Cardiac muscle cell (in vitro differentiated cells and primary cell): ENCODE measurements at places on chromosomes 2 and 18.

DNA sequence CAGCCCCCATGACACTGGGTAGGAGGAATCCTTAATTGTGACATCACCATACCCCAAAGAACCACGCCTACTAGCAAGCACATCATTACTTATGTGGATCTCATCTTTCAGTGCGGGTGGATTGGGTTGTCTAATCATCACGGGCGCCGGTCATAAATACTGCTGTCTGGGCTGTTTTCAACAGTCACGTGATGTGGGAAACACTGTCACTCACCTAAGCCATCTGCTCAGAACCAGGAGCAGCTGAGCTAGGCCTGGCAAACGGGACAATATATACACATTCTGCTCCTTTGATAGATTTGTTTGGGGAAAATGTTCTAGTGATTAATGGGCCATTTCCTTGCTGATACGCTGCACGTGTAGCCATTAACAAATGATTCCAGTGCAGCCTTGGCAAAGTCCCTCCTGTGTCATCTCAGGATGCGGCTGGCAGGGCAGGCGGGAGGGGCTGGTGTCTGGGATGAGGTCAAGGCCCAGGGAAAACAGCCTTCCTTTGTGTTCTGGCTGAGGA is 145.9 kb upstream of the COPS8 start:
- no peak for DNase-seq

DNA sequence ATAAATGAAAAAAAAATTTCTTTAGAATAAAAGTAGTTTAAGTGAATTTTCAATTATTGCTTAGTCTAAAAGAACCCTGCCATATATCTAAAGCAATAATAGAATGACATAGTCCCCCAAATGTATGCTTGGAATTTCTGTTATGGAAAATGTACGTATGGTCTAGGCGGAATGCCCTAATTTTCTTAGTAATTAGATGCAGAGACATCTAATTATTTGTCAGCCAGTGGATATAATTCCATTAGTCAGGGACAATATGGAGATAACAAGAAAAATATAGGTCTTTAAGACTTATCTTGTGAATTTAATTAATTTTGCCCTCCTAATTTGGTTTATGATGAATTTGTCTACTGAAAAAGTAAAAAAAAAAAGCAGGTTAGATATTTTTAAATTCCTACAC is 460.9 kb upstream of the SOX11 start:
- DNase-seq = no peak

DNA sequence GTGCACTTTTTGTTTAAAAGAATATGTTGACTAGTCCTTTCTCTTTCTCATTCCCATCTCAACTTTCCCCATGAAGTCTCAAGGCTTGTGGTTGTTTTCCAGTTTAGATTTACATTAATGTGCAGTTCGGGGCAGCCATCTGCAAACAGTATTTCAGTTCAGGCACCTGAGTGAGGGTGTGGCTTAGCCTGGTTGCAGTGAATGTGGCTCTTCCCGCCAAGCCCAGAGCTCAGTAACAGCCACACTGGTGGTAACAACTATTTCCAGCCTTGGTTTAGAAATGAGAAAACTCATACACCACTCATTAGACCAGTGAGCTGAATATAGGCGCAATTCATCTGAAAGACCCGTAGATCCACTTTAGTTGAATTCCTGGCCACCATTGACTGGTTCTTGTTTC is 394.3 kb downstream of the CMPK2 start:
- DNase-seq = no peak

DNA sequence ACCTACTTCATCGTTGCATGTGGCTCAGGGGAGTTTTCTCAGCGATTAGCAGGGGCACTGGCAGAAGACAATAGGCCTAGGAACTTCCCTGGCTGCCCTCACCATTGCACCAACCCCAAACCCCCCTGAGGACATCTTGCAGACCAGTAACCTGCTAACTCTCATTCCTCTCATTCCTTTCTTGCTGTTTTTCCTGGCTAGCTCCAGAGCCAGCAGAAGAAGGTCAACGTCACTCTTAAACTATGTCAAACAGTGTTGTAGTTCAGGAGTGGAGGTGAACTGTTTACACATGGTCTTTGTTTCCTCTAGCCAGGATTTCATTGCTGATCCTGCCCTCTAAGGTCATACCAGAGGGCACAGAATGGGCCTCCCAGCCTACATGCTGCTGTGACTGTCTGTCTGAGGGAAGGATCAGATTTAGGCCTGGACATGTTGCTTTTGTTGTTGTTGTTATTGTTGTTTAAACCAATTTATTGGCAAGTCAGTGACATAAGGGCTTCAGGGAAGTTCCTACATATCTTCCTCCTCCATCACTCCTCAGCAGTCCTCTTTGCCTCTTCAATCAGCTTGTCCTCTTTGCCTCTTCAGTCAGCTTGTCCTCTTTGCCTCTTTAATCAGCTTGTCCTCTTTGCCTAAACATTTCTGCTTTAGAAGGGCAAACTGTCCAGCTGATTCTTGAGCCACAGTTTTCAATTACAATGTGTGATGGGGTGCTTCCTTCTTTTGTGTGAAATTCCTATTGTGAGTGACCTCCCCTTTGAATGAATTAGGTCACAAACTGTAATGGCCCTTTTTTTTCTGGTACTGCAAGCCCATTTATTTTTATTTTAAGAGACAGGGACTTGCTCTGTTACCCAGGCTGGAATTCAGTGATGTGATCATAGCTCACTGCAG is 471.9 kb upstream of the TNP1 start:
- DNase-seq = peak; percentile 60

- no peak for DNase-seq
These were observed 63.3 kb upstream of the ALPP start for GRCh38 chr2:232315049-232315922.

DNA sequence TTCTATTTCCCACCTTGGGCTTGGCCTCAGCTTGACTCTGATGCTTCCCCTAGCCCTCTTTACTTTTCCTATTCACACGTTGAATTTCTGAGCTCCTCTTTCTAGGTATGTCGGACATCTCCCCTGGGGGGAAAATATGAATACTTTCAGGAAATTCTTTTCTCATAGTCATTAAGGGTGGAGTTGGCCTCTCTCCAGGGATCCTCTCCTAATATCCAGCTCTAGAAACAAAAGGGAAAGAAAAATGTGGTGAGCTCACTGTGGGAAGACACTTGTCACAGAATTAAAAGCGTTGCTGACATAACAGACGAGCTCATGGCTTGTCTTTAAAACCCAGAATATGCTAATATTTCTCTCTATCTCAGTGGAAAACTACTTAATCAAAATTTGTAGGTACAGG is 132.7 kb upstream of the MEX3C start:
- peak; percentile 50 for DNase-seq

DNA sequence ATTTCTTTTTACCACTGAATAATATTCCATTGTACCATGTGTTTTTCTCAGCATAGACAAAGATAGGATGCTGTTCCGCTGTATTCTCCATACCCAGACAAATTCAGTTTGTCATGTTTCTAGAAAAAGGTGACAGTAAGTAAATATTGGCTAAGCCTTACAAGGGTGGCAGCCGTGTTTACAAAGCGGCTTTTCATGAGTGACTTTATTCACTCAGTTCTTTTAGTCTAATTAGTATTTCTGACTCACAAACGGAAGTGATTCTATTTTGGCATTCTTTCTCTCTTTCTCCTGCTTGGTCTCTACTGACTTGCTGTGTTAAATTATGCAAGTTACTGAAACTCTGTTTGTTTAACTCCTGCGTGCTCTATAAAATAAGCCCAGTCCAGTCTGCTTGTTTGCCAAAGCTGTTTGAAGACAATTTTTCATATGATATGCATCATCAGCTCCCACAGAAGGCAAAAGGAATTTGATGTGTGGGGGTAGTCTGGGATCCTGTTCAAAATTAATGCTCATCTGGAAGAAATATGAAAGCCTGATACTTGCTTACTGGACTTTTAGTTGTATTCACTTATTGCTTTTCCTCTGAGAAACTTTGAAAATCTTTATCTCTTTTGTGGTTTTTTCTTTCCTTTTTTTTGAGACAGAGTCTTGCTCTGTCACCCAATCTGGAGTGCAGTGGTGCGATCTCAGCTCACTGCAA is 2.3 kb upstream of the PLEKHH2 start:
- no peak for DNase-seq

DNA sequence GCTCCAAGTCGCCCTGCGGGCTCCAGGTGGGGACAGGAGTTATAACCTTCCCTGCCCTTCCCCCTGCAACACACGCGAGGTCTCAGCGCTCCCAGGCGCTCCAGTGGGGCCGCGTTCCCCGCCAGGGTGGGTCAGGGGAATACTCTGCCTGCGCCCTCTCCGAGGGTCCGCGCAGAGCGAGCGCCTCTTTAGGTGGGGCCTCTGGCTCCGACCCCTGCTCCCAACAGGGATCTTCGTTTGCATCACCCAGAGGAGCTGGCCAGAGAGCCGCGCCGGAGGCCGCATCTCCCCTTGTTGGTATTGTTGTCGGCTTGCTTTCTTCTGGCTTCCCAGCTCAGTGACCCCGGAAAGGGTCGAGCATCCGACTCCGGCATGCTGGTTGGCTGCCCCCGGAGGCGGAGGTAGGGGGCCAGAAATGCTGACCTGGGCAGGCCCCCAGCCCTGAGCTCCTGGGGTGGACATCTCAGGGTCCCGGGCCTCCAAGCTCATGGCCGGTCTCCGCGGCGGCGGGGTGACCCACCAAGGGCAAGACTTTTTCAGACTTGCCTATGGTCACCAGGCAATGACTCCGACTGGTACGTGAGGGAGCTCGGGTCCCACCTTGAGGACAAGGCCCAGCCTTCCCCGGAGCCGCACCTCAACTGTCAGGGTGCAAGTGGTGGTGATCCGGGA is 11.2 kb upstream of the EN1 start:
- DNase-seq = no peak
